ENCODE measurements at places on chromosomes 12 and 14.

GRCh38 chr14:66115740-66116502 lies 370.2 kb upstream of the CCDC196 start:
- no peak for DNase-seq

DNA sequence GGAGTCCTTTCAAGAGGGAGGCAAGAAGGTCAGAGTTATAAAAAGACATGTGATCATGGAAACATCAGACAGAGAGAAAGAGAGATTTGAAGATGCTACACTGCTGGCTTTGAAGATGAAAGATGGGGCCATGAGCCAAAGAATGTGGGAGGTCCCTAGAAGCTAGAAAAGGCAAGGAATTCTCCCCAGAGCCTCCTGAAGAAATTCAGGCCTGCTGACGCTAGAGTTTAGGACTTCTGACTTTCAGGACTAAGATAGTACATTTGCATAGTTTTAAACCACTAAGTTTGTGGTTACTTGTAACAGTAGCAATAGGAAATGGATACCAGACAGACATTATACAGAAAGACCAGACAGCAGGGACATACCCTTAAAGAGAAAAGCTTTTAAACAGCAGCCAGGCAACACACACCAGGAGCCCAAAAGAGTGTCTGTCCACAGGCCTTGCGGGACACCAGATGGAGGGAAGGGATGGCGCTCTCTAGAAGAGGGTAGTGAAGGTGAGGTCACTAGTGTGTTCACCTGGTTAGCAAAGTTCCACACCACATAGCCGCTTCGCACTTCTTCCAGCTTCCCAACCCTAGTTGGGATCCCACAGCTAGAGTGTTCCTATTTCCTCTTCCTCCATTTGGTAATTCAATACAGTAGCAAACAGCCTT lies 29.7 kb upstream of the CEBPE start:
- DNase-seq, result no peak

GRCh38 chr12:96194971-96195844 lies 1.0 kb downstream of the ELK3 start:
- DNase-seq, result peak; percentile 80

GRCh38 chr12:65590318-65590717 lies 234.0 kb upstream of the HMGA2 start:
- no peak for DNase-seq

DNA sequence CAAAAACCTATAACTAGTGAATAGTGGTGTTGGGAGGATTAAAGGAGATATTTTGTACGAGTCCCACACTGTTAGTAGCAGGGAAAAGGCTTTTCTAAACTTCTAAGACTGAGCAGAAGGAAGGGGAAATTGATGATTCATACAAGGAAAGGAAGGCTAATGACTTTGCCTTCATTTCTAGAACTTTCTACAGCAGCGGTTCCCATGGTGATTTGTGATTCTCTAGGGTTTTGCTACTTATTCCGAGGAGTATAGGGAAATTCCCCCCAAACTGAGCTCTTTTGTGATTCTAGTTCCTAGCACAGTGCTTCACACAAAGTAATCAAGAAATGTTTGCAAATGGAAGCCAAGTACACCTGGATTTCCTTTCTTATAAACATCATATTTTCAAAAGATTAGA lies 23.8 kb upstream of the PWP1 start:
- DNase-seq, result no peak

- DNase-seq, result no peak
Measured at GRCh38 chr12:29283969-29284700, 96.8 kb downstream of the ERGIC2 start.

DNA sequence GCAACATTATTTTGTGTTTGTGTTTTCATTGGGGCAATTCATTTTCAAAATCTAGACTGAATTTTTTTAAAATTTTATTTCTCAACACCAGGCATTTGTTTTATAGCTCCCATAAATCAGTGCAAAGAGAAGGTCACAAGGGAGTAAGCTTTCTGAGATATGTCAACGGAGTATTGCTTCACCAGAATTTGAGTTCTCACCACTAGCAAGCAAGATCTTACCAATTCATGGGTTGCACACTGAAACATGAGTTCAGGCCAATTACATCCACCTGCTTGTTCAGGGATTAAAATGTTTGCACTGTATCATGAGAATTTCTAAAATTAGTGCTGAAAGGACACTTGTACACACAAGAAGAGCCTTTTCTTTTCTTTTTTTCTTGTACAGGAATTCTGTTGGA lies 121.9 kb downstream of the CAND1 start:
- no peak for DNase-seq

DNA sequence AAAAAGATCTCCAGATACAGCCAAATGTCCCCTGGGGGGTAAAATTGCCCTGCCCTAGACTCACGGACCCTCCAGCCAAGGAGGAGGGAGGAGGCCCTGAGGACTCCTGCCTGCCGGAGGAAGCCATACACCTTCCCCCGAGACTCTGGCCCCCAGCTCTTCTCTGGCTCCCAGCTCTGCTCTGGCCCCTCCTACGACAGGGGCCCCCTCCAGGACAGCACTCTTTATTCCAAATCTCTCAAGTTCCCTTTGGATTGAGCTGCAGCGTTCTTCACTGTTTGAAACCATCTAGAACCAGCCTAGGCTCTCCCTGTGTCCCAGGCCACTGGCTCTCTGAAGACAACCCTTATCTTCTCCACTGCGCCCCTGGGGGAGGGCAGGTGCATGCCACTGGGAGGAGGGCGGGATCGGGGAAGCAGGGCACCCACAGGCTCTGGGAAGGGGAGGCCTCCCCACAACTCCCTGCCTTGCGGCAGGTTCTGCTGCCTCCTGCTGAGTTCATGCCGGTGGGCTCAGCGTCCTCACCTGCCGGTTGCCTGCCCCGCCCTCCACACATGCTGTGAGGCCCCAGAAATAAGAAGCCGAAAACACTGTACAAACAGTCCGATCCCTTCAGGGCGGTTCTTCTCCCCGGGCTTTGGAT lies 112.7 kb downstream of the DICER1 start:
- DNase-seq, result no peak

- no peak for DNase-seq
Measured at GRCh38 chr14:93090826-93091555, 24.7 kb downstream of the ITPK1 start.

GRCh38 chr14:24984846-24985589 lies 64.9 kb downstream of the STXBP6 start:
- DNase-seq, result no peak

DNA sequence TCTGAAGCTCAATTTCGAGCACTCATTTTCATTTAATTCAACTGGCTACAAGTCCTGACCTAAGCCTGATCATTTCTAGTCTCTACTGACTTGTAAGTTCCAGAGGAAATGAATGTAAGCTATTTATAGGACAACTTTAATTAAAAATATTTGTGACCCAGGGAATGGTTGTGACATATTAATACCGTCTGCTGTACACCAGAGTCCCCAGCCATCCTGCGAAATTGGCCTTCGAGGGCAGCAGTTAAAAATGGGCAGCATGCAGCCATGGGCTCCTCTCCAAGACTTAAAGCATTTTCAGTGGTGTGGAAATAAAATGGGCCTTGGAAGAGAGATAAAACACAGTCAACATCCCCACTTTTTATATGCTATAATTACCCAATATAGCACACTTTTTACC lies 30.7 kb upstream of the OVCH1 start:
- DNase-seq, result no peak

- DNase-seq, result no peak
Measured at GRCh38 chr12:15728118-15728598, 61.0 kb downstream of the EPS8 start.

- DNase-seq, result no peak
Measured at GRCh38 chr12:30580344-30580743, 115.3 kb downstream of the IPO8 start.

DNA sequence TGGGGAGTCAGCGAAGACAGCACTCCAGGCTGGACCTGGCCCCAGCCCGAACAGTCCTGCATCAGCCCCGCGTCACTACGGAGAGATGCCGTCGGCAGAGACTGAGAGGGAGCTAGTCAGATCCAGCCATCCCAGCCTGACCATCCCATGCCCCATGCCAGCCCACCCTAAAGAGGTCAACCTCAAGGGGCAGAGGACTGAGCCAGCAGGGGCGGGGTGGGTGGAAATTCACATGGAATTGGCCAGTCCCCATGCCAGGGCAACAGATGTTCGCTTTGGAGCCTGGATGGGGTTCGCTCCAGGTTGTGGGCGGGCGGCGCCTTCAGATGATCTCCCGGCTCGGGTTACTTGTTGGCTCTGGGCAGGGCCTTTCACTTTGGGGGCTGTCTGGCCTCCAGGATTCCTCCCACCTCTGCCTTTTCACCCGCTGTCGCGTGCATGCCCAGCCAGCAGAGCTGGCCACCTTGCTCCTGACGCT lies 154.3 kb downstream of the TSPAN9 start:
- no peak for DNase-seq

DNA sequence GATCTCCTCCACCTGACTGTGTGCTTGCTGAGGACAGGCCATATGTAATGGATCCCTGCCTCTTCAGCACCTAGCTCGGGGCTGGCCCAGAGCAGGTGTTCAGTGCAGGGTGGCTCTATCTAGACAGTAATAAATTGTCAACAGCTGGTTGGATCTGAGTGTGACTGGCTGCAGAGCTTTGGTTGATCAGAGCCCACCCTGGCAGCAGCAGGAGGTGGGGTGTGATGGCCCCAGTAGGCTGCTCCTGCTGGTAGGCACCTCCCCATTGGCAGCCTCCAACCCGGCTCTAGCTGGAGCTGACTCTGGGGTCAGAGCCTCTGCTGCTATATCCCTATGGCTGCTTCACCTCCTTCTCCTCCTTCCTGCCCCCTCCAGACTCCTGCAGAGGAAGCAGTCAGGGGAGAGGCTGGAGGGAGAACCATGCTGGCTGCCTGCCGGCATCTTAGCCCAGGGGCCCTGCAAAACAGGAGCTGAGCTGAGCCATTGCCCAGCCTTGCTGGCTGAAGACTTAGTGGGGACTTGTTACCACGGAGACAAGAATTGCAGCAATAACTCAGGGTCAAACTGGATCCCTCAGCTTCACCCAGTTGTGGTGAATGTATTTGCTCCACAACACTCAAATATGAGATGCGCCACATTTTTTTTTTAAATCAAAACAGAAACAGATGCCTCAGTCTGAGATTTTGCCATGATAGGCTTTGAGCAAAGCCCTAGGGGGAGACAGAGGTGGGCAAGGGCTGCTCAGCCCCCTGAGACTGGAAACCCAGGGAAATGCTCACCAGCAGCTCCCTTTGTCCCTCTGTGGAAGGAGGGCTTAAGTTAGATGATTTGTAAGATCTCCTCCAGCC lies 22.2 kb downstream of the TMEM63C start:
- no peak for DNase-seq

- no peak for DNase-seq
Measured at GRCh38 chr14:99751539-99752485, 41.4 kb upstream of the EML1 start.

- no peak for DNase-seq
Measured at GRCh38 chr12:100797246-100797645, 2.7 kb downstream of the ANO4 start.

DNA sequence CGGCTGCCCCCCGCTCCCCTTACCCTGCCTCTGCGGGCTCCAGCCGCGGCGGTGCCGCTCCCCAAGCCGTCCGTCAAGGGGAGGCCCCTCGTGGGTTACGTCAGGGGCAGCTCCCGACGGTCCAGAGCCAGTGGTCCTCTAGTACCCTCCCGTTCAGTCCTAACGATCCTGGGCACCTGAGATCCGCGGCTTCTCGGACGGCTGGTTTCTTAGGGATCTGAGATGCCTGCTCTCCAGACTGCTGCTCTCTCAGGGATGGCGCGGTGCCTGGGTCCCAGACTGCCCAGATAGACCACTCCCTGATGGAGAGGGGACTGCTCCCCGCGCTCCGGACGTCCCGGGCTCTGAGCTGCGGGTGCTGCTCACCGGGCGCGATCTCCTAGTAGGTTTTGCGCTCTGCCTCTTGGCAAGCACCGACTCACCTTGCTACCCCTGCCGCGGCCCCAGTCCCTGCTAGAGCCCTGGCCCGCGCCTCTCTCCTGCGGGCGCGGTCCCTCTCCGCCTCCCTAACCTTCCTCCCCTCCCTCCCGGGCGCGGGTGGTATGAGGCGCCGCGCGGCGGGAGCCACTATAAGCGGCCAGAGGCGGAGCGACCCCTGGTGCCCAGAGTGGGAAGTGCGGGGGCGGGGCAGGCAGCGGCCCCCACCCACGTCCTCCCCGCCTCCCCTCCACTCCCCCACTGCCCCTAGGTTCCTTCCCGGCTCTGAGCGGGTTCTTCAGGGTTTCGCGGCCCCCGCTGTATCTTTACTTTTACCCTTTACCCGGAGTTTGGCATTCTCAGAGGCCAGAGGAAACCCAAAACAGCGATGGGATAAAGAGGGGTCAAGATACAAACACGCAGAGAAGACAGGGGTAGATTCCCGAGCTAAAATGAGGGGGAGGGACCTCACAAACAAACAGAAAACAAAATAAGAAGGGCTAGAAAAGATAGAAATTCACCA lies at the start of gene C1QL4:
Gene C1QL4 (minus strand): TSS at position 544 of the 940 bp plus-strand sequence. CDS start 711 bp downstream, outside the sequence.
- DNase-seq, result peak; percentile 92

GRCh38 chr14:66074537-66074936 lies 411.6 kb upstream of the CCDC196 start:
- no peak for DNase-seq

DNA sequence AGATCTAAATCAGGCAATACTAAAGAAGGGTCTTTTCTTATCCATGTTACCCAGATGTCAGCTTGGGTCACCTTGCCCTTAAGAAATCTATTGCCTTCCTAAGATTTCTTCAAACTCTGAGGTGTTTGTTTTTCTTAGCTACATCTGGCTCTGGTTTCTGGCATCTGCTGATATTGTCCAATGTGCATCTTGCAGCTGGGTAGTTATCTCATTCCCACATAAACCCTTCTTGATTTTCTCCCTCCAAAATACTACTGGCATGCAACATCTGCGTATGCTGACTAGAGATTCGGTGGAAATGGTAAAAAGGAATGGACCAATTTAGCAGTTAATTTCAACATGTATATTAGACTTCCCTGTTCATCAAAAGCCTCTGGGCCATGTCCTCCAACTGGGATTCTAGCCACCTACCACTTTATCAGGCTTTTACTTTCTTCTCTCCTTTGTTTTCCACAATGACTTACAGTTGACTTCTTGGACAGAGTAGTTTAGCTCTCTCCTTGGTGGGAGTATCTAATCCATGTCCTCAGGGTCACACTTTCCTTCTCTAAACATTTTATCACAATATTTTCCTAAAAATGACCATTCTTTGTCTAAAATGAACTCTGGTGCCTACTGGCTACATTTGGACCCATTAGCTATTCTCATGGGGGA lies 324.8 kb upstream of the FAR2 start:
- DNase-seq, result no peak
